ENCODE measurements at places on chromosomes 13 and 19.

DNA sequence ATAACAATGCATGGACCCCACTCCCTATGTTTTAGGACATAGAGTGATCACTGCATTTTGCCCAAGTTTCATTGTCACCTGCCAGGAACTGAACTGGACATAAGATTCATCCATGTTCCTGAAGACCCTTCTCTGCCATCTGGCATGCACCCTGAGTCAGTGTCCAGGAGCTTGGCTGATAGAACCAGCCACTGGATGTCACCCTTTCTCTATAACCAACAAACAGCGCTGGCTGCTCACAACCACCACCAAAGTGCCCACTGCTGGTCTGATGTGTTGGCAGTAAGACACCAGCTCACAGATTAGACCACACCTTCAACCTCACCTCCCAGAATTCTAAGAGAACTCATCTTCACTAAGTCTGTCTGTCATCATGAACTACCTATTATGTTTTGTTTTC, 333.4 kb downstream of the ITGBL1 start:
- peak; percentile 7 for DNase-seq

- DNase-seq: no peak
These were observed 59.0 kb downstream of the PTPRS start for GRCh38 chr19:5281588-5281987.

- no peak for DNase-seq
These were observed 32.9 kb downstream of the ING1 start for GRCh38 chr13:110746438-110746837.

DNA sequence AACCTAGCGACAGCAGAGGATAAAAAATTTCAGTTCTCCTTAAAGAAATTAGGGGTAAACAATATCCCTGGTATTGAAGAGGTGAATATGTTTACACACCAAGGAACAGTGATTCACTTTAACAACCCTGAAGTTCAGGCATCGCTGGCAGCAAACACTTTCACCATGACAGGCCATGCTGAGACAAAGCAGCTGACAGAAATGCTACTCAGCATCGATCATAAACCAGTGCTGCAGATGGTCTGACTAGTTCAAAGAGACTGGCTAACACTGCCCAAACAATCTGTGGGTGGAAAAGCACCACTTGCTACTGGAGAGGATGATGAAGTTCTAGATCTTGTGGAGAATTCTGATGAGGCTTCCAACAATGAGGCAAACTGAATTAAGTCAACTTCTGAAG, 19.9 kb upstream of the ACOD1 start:
- DNase-seq: no peak

DNA sequence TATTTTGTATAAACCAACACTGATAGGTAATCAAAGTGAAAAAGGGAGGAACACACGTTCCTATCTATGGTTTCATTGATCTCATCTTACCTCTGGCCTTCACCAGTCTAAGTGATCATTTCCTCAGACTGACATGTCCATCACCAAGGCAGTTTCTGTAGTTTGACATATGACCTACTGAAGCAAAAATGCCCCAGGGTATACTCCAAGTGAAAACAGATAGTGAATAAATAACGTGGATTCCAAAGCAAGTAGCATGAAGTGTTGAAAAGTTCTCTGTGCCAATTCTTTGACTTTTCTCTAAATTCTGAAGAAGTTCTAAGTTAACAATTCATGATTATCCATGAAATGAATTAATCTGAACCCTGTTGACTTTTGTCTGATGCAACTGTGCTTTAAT, 334.2 kb upstream of the SGCG start:
- no peak for DNase-seq

DNA sequence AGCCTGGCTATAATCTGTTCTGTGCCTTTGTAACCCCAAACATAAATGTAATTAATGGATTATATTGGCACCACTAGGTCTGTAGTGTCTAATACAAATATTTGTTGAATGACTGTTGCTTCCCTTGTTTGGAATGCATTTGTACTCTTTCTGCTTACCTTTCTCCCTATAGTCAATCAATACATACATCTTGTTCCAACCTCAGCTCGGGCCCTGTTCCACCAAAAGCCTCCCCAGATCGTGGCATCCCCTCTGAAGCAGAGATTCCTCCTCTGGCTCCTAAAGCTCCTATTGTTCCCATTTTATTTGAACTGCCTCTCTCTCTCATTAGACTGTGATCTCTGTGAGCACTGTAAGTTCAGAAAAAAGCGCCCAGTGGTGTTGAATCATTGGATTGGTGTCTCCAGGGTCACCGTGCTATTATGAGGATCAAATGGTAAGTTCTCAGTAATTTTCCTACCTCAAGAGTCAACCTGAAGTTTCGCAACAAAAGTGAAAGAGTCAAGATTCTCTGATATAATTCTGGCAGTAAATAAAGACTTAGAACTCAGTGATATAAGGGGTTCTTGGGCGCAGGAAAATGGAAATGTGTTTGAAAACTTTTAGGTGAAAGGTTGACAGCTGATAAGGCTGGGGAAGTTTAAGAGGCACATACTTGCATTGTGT, 151.5 kb downstream of the KLF5 start:
- DNase-seq: no peak

DNA sequence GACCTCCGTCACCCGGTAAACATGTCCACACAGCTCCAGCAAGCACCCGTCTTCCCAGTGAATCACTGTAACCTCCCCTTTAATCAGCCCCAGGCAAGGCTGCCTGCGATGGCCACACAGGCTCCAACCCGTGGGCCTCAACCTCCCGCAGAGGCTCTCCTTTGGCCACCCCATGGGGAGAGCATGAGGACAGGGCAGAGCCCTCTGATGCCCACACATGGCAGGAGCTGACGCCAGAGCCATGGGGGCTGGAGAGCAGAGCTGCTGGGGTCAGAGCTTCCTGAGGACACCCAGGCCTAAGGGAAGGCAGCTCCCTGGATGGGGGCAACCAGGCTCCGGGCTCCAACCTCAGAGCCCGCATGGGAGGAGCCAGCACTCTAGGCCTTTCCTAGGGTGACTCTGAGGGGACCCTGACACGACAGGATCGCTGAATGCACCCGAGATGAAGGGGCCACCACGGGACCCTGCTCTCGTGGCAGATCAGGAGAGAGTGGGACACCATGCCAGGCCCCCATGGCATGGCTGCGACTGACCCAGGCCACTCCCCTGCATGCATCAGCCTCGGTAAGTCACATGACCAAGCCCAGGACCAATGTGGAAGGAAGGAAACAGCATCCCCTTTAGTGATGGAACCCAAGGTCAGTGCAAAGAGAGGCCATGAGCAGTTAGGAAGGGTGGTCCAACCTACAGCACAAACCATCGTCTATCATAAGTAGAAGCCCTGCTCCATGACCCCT, 9.0 kb upstream of the CEACAM5 start:
- no peak for DNase-seq

DNA sequence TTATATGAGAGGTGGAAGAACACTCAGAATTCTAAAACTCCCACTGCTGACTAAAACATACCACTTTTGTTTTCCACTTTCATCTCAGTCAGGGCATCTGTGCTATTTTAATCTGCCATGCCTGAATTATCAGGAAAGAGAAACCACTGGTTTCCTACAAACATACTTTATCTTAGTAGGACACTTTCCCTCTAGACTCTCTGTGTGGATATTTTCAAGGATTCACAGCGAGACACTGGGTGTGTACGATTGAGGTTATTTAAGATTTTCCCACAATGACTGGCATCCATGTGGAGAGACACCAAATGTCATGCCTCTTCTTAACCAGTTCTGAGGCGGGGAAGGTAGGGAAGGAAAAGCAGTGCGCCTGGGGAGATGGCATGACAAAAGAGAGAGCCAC, 212.2 kb downstream of the ENOX1 start:
- DNase-seq: no peak

GRCh38 chr13:112756967-112757758, 67.3 kb downstream of the ATP11A start:
- no peak for DNase-seq

- DNase-seq: no peak
These were observed 5.0 kb downstream of the SGTA start for GRCh38 chr19:2777952-2778683.

DNA sequence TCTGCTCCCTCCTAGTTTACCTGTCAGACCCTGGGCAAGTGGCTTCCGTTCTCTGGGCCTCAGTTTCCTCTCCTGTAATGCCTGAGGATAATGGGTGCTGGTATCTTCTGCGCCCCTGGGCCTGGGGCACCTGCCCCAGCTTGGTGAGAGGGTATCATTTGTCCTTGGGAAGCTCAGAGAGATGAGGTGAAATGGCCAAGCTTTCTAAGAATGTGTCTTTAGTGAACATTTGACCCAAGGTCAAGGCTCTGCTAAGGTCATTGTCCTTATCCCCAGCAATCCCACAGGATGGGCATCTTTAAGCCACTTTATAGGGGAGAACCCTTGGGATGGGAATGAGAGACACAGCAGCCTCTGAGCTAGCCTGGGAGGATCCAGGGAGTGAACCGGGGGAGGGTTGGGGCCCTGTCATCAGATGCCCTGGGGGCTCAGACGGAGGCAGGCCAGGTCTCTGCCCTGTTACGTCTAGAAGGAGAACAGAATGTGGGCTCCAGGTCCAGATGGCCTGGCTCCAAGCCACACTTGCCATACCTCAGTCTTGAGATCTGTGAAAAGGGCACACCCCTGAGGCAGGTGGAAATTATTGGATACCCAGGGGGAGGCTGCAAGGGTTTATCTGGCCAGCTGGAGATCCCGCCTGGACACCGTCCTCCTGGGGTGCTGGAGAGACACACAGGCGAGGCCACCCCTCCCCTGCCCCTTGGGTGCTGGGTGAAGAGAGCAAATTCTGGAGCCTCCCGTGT, 1.1 kb upstream of the NFIC start:
- no peak for DNase-seq

DNA sequence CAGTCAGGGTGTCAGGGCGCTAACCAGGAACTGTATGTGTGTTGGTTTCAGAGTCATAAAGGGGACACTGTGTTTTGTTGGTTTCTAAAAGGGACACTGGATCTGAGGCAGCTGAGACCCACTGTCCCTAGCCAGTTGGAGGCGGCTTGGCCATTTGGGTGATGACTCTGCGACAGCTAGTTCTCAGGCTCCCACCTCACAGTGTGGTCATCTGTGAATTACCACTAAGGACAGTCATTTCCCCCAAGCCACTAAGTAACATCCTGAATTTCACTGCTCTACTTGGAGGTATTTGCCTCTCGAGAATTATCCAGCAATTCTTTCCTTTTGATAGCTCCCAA, 51.5 kb downstream of the EPS15L1 start:
- no peak for DNase-seq

DNA sequence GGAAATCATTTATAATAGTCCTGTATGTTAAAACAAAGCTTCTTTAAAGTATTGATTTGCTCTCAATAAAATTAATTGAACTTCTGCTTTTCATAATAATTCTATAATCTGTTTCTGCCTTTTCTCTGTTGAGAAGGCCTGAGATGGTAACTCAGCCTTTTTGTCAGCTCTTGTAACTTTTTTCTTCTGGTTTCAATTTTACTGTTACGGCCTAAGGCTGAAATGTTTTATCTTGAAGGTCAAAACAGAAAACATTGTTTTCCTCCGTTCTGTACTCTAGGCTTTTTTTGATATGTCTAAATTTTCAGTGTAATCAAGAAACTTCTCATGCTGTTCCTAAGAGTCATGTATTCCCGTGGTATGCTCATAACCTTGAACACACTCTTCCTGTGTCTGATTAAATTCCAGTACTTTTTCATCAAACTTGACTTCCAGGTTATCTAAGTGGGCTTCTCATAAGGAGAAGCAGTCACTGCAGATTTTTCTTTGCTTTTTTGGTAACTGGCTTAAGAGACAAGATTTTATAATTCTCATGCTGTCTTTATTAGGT, 7.6 kb upstream of the NAXD start:
- no peak for DNase-seq

DNA sequence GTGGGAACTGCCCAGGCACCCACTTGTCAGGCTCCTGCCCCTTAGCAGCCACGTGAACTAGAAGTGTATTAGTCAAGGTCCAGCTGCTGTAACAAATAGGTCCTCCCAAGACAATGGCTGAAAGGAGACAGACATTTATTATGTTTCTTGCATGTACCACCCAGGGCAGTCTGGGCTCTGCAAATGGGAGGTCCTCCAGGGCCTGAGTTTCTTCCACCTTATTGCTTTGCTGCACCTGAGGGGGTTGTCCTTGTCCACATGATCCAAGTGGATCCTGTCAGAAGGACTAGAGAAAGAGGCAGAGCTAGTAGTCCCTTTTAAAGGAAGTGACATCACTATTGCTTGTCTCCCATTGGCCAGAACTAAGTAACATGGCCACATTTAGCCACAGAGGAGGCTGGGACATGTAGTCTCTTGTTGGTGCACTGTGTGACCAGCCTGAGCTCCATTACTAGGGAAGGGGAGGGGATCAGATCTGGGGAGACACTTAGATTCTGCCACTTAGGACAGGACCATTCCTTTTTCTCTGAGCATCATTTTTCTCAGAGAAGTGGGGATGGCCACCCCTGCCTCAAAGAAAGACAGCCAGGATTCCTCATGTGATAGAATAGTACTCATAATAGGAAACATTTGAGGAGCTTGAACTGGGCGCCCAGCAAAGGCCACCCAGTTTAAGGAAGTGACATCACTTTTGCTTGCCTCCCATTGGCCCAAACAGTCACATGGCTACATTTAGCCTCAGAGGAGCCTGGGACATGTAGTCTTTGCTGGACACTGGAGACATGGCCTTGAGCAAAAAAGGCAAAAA, 15.1 kb downstream of the CC2D1A start:
- DNase-seq: peak; percentile 49

DNA sequence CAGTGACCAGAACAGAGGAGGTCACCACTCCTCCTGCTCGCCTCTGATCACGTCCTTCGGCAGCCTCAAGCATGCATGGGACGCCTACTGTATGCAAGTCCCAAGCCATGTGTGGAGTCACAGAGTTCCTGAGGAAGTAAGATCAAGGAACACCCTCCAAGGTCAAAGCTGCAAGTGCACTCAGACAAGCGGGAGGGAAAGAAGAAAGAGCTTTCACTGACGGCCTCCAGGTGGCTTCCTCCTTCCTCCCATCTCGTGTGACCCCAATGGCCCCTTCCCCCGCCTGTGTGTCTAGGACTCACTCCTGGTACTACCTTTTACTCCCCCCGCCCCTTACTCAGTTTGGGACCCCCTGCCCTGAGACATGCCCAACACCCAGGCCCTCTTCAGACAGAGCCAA, 6.1 kb downstream of the HAUS8 start:
- DNase-seq: no peak

GRCh38 chr13:33537676-33538075, 252.1 kb upstream of the STARD13 start:
- no peak for DNase-seq

DNA sequence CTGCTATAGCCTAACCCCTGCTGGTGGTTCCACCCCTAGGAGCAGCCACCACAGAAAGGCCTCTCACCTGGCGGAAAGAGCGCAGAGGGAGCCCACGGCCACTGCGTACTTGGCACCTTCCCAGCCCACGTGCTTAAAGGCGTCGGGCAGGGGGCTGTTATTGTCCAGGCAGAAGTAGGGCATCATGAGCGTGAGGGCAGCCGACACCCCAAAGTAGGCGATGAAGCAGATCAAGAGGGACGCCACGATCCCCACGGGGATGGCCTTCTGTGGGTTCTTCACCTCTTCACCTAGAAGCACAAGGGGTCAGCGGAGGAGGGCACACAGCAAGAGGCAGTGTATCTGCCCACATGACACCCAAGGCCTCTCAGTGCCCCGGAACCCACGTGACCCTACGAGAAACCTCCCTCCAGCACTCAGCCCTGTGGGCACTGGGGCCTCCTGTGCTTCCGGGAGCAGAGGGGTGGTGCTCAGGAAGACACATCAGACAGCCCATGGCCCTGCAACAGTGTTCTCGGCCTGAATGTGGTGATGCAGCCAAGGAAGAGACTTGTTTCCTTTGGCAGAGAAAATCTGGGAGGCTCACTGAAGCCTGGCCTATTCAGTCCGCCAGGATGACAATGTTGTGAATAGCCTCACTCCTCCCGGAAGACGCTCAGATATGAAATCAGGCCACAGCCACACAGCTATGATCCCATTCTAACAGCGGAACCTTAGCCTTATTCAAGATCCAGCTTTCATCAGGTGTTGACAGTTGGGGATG, 72.1 kb downstream of the SLC7A1 start:
- peak; percentile 60 for DNase-seq

All from fibroblast of skin of abdomen (primary cell).